ENCODE measurements at places on chromosomes 3 and 15.
A peak's percentile ranks its signal among the peaks of the same experiment; 100 is the strongest.

GRCh38 chr15:63082366-63082765 is 39.3 kb upstream of the LACTB start:
- no peak overlapping the region for H3K4me3 ChIP-seq
- no peaks in the 10 kb centered on the region for H3K4me1 ChIP-seq
- no peak overlapping the region for H3K27ac ChIP-seq
- H3K27me3 ChIP-seq: peaks cover 6% of the 10 kb centered on the region
- no peaks in the 10 kb centered on the region for H3K36me3 ChIP-seq

DNA sequence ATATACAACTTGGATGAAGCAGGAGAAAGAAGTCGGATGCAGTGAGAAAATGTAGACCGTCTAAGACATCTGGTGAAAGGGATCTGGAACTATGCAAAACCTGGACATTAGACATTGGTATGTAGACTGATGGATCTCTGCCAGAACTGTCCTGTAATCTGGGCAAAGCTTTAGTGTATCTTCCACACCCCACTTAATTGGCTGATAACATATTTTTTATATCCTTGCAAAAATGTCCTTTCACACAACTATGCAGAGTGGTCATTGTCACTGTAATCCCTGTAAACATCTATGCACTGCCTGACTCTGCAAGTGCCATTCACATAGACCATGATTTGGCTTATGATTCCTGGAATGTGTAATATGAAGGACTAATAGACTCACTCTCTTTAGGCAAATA is 163.1 kb downstream of the TUSC7 start:
- no peak overlapping the region for H3K4me3 ChIP-seq
- H3K4me1 ChIP-seq: no peaks in the 10 kb centered on the region
- H3K27me3 ChIP-seq: no peaks in the 10 kb centered on the region
- H3K36me3 ChIP-seq: no peaks in the 10 kb centered on the region

- H3K27me3 ChIP-seq: peaks cover 12% of the 10 kb centered on the region
- no peak overlapping the region for H3K4me3 ChIP-seq
- no peaks in the 10 kb centered on the region for H3K4me1 ChIP-seq
- no peak for DNase-seq
Observed at GRCh38 chr3:139506766-139507165, 30.4 kb upstream of the RBP2 start.

GRCh38 chr3:143832433-143832832 is 15.8 kb downstream of the SLC9A9 start:
- peaks cover 26% of the 10 kb centered on the region for H3K4me1 ChIP-seq
- H3K27me3 ChIP-seq: peaks cover 6% of the 10 kb centered on the region
- peaks cover 4% of the 10 kb centered on the region for H3K36me3 ChIP-seq
- no peak overlapping the region for H3K4me3 ChIP-seq
- no peak for DNase-seq

- peak overlapping the region; percentile 81 for H3K4me3 ChIP-seq
- H3K36me3 ChIP-seq: peaks cover 54% of the 10 kb centered on the region
- H3K27ac ChIP-seq: peak overlapping the region; percentile 98
Observed at GRCh38 chr3:108835101-108835500, 12.5 kb downstream of the TRAT1 start.

DNA sequence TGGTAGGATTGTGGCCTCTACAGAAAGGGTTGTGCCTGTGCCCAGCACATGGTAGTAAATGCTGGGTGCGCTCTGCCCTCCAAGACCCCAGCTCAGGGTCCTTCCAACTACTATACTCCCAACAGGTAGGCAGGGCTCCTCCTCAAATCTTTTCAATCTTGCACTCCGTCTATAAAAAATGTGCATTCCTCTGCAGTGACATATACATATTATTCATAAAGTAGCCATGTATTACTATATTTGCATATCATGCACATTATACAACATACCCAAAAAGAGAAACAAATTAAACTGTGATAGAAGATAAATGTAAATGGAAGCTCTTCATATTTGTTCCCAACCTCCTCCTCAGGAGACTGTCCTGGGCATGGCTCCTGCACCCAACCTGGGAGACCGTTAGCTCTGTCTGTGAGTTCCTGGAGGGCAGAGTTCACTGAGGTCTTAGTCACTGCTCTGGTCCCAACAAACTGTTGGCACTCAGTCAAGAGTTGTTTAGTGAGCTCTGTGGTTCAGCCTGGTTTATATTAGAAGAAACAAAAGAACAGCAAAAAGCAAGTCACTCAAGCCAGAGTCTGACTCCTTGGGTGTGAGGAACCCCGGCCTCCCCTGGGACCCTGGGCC is 47.7 kb upstream of the GRIP2 start:
- peaks cover 7% of the 10 kb centered on the region for H3K27me3 ChIP-seq
- DNase-seq: no peak
- H3K4me3 ChIP-seq: no peak overlapping the region
- no peaks in the 10 kb centered on the region for H3K4me1 ChIP-seq

- no peak for DNase-seq
- H3K27me3 ChIP-seq: no peaks in the 10 kb centered on the region
- H3K4me3 ChIP-seq: no peak overlapping the region
- peaks cover 18% of the 10 kb centered on the region for H3K4me1 ChIP-seq
- no peak overlapping the region for H3K27ac ChIP-seq
Observed at GRCh38 chr3:108051005-108051404, 39.8 kb downstream of the CD47 start.

GRCh38 chr15:92033314-92033713 is 179.8 kb downstream of the SLCO3A1 start:
- H3K36me3 ChIP-seq: peaks cover 3% of the 10 kb centered on the region
- no peaks in the 10 kb centered on the region for H3K27me3 ChIP-seq
- peaks cover 4% of the 10 kb centered on the region for H3K4me1 ChIP-seq
- no peak overlapping the region for H3K4me3 ChIP-seq
- DNase-seq: no peak

Measured in activated T-helper 2 cell treated with anti-CD3 and anti-CD28 coated beads, Interferon-gamma antibody, Interleukin-2, Interleukin-4, amounts not matched to agents 10 μg/mL and 5 μg/mL and 100 μg/mL, durations not matched to agents 14 hours and 24 hours and 36 hours (primary cell).